ENCODE measurements at places on chromosomes 16 and 17.
A peak's percentile ranks its signal among the peaks of the same experiment; 100 is the strongest.

DNA sequence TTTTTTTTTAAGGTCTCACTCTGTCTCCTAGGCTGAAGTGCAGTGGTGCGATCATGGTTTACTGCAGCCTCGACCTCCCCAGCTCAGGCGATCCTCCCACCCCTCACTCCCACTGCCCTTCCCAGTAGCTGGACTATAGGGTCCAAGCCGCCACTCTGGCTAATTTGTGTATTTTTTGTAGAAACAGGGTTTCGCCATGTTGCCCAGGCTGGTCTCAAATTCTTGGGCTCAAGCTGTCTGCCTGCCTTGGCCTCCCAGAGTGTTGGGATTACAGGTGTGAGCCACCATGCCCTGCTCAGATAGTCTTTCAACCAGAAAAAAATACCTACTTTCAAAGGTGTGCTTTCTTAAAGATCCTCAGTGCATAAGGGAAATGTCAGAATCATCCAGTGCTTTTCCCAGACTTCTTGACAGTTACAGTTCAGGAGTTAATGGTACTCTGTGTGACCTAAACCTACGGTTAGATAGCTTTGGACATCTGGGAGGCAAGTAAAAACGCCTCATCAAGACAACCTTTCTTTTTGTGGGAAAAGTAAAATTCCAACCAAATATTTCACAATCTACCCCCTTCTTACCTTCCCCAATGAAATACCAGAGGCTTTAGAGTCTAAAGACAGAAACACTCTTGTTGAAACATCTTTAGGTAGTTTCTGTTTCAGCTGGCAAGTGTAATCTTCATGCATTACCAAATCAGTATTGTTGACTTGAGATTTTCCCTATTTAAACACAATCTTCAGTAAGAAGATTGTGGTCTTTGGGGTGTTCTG lies 6.8 kb downstream of the RSPRY1 start:
- DNase-seq: peak; percentile 36

GRCh38 chr17:76075364-76076145 lies 974 bp downstream of the GALR2 start:
- no peak for DNase-seq

- no peak for DNase-seq
Observed at GRCh38 chr17:66296289-66296725, 6.1 kb upstream of the PRKCA start.

GRCh38 chr17:74861662-74862107 lies 2.0 kb upstream of the GRIN2C start:
- no peak for DNase-seq

- no peak for DNase-seq
Observed at GRCh38 chr17:33322063-33322462, 29.0 kb upstream of the ASIC2 start.

GRCh38 chr16:35142147-35142808 lies 1682.9 kb downstream of the TP53TG3F start:
- DNase-seq: no peak

DNA sequence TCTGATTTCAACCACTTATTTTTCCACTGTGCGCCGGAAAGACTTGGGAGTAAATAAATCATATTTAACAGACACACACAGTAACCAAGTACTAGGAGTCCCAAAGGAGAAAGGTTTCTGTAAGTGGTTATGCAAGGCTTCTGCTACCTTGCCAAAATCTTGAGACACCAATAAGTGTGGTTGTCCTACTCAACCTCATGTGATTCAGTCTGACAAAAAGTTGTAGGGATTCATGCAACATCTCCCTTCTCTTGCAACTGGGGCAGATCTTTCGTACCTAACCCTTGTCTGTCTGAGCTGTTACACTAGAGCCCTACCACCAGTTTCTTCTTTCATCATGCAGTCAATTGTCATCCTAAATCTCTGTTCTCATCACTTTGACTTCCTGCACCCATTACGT lies 69.9 kb upstream of the NUDT7 start:
- no peak for DNase-seq

- DNase-seq: peak; percentile 98
Observed at GRCh38 chr17:57662644-57663308, 82.3 kb downstream of the CCDC182 start.
